Upper lobe of left lung (tissue), 6 donors: ENCODE measurements at places on chromosomes 4 and X. TPM values are rescaled to one million over a fixed set of nuclear protein-coding genes. Genes with fewer than 3 reads are reported as not detected.

The AASDH gene
- 9.5 TPM for total RNA-seq

DNA sequence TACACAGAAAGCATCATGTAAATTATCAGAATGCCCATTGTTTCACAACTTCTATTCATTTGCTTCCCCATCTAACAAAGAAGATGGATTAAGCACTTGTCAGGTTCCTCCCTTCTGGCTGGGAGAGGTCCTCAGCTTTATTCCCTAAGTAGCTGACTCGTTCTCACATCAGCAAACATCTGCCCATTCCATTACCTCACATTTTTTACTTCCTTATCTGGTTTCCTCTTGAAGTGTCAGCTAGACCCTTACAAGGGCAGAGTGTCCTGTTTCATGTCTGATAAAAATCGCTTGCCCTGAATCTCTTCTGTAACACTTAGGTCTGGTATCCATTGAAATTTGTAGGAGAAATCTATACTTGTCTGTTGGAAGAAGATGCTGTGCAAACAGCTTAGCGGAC lies 34.7 kb downstream of the TMPRSS11A start:
- no peak for DNase-seq

DNA sequence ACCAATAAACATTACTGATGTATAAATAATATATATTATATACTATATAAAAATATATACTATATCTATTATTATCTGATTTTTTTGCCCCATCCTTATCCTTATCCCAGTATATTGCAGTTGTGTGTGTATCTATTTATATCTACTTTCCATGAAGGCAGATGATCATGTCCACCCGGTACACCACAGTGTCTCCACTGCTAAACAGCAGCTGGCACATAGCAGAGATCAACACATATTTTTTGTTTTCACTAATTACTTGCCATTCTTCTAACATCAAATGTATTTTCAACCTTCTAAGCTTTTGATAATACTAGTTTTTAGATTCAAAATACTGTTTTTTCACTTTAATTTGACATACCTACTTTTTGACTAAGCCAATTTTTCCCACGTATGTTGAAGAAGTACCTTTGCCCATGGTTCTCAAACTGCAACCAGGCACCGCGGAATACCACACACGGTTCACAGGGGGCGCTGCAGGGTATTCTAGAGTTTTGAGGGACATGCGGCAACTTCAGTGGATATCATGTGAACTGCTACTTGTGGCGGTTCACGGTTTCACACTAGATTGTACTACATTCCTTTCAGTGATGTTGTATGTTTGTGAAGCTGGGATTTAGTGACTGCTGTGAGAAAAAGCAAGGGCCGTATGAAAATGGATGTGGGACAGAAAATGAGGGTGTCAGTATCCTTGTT lies 182.5 kb upstream of the NPY2R start:
- no peak for DNase-seq

- no peak for DNase-seq
Observed at GRCh38 chr4:52290466-52290865, 239.4 kb downstream of the SPATA18 start.
